Dermis microvascular lymphatic vessel endothelial cell (primary cell): ENCODE measurements at places on chromosomes 5 and 9. TPM values are rescaled to one million over a fixed set of nuclear protein-coding genes. Genes with fewer than 3 reads are reported as not detected.

DNA sequence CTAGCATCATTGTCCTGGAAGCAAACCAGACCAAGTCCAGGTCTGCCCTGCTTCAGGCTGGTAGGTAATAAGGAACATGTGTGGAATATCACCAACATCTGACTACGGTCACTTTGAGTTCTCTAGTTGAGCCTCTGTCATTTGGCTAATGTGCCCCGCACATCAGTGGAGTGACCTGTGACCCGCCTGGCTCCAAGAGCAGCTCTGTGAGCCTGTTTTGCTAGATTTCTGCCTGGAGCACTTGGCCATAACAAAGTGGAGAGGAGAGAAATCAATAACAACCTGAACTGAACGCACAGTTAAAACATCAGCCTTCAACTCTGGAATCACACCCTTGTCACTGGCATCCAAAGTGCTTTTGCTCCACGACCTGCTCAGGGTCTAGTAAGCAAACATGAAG is 115.7 kb downstream of the PPP2R2B start:
- DNase-seq = no peak

DNA sequence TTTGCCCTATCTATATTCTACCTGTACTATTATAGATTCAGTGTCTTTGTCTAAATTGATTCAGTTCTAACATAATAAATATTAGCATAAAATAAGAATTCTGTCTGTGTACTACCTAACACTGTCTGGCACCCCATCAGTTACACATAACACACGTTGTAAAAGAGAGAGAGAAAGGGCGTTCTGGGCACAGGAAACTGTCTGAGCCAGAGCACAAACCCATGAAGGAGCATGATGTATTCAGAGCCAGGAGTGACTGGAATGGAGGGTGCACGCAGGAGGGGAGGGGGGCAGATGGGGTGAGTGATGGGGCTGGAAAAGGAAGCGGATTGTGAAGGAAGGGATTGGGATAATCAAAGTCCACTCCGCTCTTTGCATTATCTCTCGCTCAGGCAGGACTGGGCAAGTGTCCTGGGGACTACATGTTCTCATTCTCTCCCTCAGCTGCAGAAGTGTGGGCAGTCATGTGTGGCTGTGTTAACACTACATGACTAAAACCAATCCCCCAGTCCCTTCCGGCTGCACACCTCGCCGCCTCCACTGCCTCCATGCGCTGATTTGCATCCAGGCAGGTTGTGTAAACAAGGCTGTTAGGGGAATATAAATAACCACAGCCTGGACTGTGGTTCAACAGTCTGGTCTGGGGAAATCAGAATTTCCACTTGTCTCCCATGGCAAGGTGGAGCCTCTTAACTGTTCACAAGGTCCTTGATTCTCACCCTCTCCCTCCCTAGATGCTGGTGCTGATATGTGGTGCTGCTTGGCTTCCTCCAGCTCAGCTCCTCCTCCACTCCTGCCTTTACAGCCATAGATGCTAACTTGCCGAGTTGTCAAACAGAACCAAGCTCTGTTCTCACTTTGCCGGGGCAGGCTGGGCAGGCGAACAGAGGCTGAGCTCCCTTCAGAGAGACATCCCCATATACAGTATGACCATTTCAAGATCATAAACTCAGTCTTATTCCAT is 367.5 kb upstream of the BRINP1 start:
- no peak for DNase-seq

IL31RA gene
- 0.38 and 0.51 TPM in 2 replicates for total RNA-seq

MIER3 gene
- 10.8 and 13.7 TPM in 2 replicates for total RNA-seq

- no peak for DNase-seq
Measured at GRCh38 chr5:147685993-147686392, 96.5 kb downstream of the JAKMIP2 start.

GRCh38 chr5:31469886-31470285 is 62.0 kb downstream of the DROSHA start:
- DNase-seq = no peak

- DNase-seq = no peak
Measured at GRCh38 chr9:70192707-70193106, 66.1 kb upstream of the SMC5 start.

DNA sequence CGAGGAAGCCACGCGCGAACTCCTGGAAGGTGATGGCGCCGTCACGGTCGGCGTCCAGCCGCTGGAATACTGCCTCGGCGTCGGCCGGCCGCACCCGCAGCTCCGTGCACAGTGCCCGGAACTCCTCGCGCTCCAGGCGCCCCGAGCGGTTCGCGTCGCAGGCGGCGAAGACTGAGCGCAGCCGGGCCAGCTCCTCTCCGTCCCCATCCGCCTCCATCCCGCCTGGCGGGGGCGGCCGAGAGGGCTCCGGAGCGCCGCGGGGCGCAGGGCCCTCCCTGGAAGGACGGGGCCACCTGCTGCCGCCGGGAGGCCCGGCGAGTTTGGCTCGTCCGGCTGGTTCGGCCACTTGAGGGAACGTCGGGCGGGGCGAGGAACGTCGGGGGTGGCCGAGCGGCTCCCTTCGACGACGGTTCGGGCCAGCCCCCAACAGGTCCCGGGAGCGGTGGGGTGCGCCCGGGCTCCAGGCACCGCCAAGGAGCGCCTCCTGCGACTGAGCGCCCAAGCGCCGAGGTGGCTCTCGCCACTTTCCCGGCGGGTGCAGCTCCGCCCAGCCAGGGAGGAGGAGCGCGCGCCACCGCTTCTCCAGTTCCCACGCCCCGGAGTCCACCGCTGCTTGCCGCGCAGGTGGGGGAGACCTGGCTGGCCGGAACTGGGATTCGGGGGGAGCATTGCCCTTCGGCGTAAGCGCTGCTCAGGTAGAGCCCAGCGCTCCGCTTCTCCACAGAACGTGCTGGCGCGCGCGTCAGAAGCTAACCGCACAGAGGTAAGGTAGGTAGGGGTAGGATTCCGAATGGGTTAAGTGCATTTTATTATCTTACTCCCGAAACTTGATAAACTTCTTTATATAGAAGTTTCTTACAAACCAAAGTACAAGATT is at the start of gene RASEF:
RASEF (minus strand) TSS at position 492 of the 877 bp plus-strand sequence; CDS start at position 217, 275 bp downstream.
- DNase-seq = peak; percentile 8

- DNase-seq = no peak
Measured at GRCh38 chr9:36503172-36504088, 69.3 kb upstream of the MELK start.

DNA sequence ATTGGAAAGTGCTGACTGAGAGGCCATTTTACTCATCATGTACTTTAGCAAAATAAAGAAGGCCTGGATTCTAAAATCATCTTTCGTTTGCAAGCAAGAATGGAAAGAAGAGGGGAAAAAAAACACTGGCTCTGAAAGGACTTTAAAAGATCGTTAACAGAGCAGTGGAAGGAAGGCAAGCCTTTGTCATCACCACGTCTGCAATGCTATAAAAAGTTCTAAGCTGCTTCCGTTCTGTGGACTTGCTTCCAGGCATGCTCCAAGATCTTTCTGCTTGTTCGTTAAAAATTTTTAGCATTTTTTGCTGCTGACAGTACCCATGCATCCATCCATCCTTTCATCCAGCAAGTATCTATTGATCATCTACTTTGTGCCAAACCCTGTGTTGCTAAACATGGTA is 226.5 kb downstream of the GABBR2 start:
- DNase-seq = no peak

DNA sequence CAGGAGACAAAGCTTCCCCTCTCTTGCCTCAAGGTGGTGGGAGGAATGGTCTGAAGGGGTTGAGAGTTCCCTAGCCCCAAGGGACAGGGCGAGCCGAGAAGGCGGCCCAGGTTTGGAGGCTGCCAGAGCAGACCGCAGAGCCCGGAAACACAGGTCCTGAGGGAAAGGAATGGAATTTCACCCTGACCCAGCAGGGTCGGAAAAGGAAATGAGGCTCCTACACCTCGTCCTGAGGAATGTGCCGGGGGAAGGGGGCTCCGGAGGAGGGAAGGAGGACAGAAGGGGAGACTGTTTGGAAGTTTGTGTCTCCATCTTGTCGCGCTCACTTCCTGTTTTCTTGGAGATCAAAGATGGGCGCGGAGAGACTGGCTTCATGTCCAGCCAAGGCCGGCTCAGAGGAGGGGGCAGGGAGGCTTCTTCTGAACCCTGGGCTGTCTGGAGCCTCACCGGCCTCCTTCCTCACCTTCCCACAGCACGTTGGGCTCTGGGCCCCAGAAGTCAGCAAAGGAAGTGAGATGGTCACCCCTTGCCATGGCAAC is 9.6 kb downstream of the ENG start:
- DNase-seq = peak; percentile 84

- peak; percentile 12 for DNase-seq
Measured at GRCh38 chr5:53482717-53483638, 2.5 kb downstream of the FST start.

TTF1 gene
- 7.4 and 7.7 TPM in 2 replicates for total RNA-seq

- DNase-seq = no peak
Measured at GRCh38 chr5:61686491-61687257, 354.6 kb downstream of the ZSWIM6 start.

PTPN3 gene
- 2.1 and 5.3 TPM in 2 replicates for total RNA-seq

DNA sequence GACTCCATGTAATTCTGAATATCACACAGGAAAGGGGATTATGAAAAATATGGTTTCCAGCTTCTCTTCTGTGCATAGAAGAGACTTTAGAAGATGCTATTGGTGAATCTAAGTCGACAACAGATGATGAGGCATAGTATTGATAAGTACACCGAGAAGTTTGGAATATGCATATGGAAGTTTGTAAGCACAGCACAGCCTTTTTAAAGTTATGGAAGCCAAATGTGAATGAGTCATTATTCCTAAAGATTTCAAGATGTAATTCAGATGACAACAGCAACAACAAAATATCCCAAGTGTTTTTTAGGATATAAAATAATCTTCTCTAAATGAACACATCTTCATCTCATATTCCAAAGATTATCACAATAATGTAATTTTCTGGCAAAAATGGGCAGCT is 1723.3 kb downstream of the EFNA5 start:
- DNase-seq = no peak
